Amniotic stem cell (primary cell): ENCODE measurements at places on chromosomes 2 and 18.

DNA sequence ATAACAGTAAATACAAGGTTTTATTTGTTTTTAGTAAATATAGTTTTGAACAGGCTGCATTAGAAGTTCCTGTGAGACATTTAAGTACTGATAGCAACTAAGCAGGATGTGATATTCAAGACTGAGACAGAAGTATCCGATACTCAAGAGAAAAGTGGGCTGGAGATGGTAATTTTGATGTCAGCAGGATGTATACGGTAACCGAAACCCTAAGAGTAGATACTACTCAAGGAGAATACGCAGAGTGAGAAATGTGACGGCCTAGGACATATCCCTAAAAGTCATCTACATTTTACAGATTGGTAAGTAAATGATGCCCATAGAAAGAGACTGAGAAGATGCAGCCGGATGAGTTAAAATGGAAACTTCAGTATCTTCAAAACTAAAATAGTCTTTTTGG is 115.4 kb downstream of the GORASP2 start:
- DNase-seq, result no peak

DNA sequence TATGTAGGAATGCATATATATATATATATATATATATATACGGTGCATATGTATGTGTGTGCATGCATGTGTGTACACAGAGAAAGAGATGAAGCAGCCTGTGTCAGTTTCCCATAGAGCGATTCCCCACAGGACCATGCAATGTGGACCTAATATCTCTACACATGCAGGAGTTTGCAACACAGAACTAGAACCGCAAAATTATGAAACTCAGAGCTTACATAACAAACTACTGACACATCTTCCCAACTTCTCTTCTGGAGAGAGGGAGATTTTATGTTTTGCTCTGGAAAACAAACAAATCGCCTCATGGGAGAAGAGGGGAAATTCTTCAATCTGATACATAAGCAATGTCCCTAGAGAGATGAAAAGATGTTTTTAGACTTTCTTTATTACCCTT is 377.2 kb downstream of the LRATD1 start:
- DNase-seq, result no peak

GRCh38 chr2:57515366-57515765 is 531.2 kb upstream of the VRK2 start:
- no peak for DNase-seq

DNA sequence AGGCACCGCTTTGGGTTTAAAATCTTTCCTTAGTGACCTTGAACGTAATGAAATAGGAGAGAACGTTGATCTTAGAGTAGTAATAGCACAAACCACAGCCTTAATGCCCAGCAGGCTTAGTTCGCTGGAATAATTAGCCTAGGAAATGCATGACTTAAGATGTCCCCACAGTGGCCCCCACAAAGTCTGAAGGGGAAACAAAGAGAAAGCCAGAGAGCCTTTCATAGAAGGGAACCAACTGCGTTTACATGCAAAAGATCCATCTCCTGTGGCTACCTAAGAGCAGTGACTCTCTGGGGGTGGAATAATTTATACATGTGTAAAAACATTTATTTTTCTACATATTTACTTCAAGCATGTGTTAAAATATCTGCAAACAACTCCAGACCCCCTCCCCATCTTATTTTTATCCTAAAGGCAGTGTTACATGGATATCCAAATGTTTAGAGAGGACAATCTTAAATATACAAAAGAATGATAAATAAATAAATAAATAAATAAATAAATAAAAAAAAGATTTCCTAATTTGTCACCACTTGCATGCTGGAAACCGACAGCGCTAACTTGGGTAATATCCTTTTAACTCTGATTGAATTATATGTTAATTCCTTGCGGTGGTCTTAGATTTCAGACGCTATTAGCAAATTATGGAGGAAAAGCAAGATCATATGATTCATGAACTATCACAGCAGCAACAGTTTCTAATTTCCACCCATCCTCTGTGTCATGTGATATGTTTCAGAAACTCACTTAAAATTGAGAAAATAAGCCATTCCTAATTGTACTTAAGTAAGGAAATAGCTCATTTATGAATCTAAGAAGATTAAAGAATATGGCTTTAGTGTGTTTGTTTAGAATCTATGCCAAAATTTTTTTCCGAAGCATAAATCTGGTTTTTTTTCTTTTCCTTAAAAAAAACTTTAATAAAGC is 23.4 kb upstream of the CYP1B1 start:
- DNase-seq, result no peak

DNA sequence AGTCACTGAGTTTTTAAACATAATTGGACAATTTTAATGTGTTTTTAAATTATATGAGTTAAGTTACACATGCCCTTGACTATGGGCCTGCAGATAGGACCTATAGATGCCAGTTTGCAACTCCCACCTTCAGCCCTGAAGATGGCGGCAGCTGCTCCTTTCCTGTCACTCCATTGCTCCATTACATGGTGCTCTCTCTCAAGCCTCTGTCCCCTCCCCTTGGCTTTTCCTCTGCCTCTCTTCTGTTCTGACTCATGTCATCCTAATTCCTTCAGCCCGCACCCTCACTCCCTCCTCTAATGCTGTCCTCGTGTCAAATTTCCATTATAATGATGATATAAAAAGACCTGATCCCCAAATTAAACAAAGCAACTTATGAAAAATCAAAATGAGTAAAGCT is 133.7 kb upstream of the HNRNPA3 start:
- no peak for DNase-seq

DNA sequence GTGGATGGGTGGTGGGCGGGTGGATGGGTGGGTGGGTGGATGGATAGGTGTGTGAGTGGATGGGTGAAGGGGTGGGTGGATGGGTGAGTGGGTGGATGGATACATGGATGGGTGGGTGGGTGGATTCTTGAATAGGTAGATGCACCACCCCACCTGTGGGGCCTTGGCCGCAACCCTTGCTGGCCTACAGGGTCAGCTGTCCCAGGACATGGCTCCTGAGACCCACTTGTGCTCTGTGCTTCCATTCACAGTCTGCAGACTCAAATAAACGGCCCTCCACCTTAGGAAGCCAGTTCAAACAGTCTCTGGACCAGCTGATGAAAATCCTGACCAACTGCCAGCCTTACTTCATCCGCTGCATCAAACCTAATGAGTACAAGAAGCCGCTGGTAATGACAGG is 54.4 kb downstream of the MYO7B start:
- no peak for DNase-seq

- DNase-seq, result no peak
These were observed 1936.8 kb upstream of the PIK3C3 start for GRCh38 chr18:40018266-40018665.

DNA sequence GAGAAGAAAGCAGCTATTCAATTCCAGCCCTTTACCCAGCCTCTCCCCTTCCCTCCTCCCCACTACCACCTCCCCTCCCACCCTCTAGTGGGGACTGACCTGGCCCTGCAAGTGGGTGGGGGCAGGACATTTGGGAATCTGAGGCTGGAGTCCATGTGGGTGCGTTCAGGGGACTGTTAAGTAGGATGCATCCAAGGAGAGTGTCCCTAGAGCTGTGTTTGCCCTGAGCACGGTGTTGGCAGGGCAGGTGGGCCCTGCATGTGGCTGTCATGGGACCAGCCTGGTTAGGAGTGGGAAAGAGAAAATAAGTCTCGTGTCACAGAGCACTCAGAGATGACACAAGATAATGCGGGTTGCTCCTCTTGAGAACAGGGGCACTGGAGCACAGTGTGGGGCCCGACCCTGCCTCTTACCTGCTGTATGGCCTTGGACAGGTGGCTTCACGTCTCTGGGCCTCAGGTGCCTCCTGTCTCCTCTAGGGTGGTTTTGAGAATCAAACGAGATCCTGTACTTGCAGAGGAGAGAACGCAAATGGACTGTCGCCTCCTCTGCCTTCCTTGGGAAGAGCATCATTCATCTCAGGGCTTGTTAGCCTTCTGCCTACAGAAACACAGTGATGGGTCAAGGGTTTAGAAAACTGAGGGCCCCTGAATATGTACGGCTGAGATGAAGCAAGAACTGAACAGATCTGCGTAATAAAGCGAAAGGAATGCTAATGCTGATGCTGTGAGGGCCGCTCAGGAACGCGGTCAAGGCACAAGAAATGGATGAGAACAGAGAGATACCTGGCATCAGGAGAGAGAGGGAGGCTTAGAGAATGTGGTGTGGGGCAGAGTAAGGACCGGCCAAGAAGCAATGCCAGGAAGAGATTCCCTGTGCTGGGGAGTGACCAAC is 187.7 kb upstream of the HAAO start:
- no peak for DNase-seq

DNA sequence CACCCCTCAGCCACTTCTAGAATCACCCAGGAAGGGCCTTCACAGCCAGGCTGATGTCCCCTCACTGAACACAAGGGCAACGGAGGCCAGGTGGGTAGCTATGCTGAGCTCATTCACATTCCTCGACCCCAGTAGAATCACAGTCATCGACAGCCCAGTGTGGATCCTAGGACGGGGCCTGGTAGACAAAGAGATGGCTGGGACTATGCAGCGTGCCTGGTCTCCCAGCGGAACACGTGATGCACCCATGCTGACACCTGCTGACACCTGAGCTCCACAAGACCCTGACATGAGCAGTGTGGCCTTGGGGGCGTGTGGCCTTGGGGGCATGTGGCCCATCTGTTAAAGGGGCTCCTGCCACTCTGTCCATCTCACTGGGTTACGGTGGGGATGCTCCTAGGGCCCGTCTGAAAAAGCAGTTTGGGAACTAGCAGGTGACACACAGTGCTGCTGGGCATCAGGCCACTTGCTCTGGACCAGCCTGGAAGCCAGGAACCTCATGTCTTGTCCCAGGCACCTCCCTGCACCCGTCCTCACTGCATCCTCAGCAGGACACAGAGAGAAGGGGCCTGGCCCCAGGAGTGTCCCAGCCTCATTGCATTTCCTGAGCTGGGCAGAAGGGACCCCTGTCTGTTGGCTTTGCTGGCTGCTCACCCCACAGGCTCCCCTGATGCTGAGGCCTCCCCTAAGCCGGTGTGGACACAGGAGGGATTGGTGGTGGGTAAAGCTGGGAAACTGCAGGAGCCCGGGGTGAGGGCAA is 9.7 kb downstream of the ECEL1 start:
- DNase-seq, result no peak

GRCh38 chr2:101361121-101361520 is 26.2 kb downstream of the CREG2 start:
- DNase-seq, result no peak
